ENCODE measurements at places on chromosomes 1 and 21.

DNA sequence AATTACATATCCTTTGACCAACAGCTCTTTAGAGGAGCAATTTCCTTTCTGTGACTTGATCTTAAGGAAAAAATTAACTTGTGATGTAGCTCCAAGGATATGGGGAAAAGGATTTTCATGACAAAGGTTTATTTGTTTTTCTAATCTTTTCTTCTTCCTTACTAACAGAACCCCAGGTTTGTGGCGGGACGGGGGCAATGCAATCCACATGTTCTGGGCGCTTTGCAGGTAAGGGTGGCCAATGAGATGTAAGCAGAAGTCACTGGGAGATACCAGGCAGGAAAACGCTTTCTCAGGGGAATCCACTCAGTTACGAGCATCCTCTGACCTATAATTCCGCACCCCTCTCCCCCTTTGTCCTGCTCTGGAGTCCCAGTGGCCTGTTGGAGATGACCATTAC is 122.0 kb downstream of the MRPS6 start:
- no peak for ATAC-seq

DNA sequence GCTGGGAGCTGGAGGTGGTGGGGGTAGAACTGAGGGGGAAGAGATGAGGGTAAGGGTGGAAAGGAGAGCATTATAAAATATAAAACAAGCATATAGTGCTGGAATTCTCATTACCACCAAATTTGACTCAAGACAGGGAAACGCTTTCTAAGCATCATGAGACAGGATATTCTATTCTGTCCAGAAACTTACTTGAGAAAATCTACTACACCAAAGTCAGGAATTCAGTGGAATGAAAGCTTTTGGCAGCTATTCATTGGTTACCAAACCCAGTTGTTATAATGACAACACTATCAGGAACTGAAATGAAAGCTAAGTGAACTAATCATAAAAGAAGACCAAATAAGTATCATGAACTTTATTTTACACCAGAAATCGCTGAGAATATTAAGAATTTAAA is 14.5 kb downstream of the AIDA start:
- ATAC-seq: no peak

DNA sequence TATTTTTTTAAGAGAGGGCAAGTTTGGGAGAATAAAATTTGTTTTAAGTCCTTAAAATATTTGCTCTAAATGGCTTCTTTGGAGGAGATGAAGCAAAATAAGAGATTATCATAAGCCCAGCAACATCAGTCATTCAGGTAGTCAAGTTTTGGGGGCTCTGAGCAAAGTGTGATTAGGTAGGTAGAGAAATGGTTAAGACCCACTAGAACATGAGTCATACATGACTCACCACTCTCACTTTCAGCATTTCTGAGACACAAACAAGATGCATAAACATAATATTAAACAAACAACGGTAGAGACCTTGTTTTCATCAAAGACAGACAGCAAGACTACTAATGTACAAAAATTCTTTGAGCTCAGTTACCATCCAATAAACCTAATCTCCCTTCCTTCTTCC is 272.2 kb downstream of the LMO4 start:
- no peak for ATAC-seq

GRCh38 chr1:44112486-44112885 is 6.1 kb upstream of the KLF17 start:
- ATAC-seq: no peak

GRCh38 chr1:172404121-172404520 is 16.4 kb upstream of the C1orf105 start:
- ATAC-seq: no peak

GRCh38 chr1:8714173-8714572 is 103.3 kb downstream of the RERE start:
- ATAC-seq: no peak

GRCh38 chr1:78676347-78676982 is 26.8 kb downstream of the IFI44 start:
- no peak for ATAC-seq

DNA sequence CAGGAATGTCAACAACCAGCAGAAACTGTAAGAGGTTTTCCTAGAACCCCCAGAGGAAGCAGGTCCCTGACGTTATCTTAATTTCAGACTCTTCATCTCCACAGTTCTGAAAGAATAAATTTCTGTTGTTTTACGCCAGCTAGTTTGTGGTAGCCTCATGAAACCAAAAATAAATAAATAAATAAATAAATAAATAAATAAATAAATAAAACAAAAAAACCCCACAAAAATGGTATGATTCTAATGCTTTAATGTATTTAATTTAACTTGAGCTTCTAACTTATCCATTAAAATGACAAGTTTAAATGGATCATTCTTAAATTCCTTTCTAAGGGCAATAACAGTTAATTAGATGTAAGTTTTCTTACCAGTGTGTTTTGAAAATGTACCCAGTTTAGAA is 293.8 kb upstream of the ADAMTS5 start:
- no peak for ATAC-seq

DNA sequence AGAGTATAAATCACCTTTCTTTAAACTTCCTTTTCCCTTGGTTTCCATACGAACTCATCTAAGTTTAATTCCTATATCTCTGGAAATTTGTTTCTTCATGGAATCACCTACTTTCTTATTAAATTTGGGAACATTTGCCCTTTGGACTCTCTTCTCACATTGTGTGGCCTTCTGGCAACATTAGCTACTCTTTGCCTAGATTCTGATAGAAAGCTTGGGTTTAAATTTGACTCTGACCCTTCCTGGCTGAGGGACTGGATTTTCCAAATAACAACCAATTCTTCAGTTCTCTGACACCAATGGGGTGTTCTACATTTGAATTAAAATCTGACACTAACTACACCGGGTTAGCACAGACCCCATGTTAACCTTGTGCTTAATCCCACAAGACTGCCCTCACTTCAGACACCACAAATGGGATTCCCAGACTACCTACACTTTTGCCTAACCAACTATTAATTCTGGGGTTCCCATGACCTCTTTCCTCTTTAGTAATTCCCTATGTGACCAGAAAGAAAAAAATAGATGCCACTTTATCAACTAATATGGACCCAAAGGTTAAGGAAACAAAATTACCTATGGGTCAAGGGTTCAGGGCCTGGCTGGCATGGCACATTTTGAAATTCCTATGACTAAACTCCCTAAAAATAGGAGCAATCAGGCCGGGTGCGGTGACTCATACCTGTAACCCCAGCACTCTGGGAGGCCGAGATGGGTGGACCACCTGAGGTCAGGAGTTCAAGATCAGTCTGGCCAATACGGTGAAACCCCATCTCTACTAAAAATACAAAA is 9.7 kb upstream of the THEM4 start:
- no peak for ATAC-seq

DNA sequence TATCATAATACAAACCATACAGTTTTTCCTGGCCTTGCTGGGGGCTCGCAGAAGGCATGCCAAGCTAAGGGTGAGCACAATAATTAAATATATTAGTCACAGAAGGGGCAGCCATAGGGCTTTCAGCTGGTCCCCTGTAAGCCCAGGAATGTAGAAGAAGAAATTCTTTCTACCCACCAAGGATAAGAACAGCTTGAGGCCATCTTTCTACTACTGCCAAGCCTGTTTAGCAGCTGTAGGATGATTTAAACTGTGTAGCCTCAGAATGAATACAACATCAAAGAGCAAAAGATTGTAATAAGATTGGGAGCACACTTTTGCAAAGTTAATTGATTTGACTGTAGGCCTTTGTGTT is 171.5 kb downstream of the LRRC7 start:
- no peak for ATAC-seq

- ATAC-seq: no peak
Measured at GRCh38 chr1:154851392-154852177, 18.5 kb downstream of the KCNN3 start.

DNA sequence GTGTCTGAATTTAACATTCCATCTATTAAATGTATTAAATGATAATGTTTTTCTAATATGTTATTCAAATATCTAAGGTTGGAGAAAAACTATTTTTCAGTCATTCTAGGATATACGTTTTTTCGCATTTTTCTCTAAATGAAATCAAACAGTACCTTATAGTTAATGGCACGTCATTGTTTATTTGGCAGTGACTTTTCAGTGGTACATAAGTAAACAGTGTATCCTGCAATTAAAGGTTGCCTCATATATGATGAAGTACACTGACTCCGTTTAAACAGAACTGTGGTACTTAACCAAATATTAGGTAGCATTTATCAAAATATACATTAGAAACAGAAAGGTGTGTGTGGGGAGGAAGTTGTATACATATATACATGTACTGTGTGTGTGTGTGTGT is 79.2 kb downstream of the EPS15 start:
- ATAC-seq: no peak

- peak; percentile 68 for ATAC-seq
Measured at GRCh38 chr1:244778344-244778743, 57.1 kb upstream of the COX20 start.

GRCh38 chr1:218322762-218323161 is 22.4 kb upstream of the TGFB2 start:
- no peak for ATAC-seq

DNA sequence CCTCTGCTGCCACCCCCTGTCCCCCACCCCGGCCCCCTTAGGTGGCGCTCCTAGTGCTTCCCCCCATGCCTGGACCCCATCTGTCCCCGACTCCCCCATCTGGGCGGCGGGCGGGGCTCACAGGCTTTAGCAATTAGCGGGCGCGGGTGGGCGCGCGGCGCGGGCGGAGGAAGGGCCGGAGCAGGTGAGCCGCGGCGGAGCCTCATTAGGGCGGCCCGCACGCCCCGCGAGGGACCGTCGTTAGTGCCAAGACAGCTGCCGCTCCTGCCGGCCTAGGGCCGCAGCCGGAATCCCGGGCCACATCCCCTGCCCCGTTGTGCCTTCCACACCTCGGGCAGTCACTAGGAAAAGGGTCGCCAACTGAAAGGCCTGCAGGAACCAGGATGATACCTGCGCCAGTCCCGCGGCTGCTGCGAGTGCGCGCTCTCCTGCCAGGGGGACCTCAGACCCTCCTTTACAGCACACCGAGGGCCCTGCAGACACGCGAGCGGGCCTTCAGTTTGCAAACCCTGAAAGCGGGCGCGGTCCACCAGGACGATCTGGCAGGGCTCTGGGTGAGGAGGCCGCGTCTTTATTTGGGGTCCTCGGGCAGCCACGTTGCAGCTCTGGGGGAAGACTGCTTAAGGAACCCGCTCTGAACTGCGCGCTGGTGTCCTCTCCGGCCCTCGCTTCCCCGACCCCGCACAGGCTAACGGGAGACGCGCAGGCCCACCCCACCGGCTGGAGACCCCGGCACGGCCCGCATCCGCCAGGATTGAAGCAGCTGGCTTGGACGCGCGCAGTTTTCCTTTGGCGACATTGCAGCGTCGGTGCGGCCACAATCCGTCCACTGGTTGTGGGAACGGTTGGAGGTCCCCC is 7.6 kb downstream of the OLIG2 start:
- no peak for ATAC-seq

DNA sequence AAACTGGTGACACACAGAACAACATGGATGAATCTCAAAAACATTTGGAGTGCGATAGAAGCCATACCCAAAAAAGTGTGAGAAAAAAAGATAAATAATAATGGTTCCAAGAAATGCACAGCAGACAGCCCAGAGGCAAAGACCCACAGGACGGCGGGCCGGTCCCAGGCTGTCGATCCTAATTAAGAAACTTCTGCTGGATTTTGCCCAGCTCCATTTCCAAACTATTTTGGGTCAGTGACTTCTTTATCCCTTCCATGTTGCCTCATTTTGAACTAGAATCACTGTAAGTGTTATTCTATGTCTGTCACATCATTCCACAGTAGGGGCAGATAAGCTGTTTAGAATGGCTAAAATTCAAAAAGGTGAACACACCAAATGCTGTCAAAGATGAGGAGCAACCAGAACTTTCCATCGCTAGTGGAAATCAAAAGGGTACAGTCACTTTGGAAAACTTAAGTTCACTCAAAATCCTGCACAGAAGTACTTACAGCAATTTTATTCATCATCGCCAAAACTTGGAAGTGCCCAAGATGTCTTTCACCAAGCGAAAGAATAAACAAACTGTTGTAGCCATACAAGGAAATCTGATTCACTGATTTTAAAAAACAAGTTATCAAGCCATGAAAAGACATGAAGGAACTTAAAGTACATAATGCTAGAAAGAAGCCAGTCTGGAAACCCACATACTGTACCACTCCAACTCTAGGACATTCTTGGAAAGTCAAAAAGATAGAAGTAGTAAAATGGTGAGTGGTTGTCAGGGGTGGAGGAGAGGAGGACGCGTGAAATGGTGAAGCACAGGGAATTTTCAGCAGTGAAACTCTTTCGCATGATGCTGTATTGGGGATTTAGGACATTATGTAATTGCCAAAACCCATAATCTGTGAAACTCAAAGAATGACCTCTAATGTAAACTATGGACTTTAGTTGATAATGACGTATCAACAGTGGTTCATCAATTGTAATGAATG is 7.5 kb downstream of the NBPF1 start:
- no peak for ATAC-seq

DNA sequence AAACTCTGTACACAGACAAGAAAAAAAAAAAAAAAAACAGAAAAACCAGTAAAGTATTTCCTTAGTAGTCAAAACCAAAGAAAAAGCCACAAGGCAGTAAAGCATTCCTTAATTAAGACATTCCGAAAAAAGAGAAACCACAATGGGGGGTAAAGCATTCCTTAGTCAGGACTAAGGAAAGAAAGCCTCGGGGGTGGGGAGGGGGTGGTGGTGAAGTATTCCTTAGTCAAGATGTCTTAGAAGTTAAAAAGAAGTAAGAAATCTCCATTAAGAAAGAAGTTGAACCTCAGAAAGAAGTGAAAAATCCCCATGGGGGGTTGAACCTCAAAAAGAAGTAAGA is 28.2 kb upstream of the FMO1 start:
- ATAC-seq: no peak

DNA sequence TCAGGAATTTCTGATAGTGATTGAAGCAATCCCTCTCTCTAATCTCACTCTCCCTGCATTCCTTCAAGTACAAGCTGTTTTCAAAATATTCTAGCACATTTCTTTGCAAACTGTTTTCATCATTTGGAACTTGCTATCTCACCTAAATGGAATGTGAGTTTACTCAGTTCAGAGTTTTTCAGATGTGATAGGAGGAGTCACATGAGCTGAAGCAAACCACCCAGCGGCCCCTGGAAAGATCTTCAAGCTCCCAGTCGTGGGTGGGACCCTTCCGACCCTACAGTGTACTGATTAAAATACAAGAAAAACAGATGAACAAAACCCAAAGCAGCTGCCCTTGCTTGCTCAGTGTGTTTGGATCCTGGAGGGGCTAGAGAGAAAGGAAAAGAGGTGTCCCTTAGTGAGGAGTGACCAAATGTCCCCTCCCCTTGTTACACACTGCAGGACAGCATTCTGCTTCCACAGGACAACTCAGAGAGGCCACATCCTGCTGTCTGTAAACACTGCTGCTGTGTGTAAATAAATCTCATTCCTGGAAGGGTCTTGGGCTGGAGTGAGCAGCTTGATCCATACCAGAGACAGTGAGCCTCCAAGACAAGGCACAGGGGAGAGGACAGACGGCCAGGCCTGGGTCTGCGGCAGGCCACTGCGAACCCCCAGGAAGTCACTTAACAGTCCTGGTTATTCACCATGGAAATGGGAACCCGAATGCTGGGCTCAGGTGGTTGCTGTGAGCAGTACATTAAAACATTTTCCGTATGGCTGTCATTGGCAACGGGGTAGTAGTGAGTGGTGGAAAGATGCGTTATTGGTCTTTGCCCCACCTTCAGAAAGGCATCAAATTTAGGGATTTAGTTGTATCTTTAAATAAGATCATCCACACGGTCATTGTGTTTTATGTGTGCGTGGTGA is 229.2 kb downstream of the RHOU start:
- ATAC-seq: no peak

GRCh38 chr1:205229399-205229871 is 1.7 kb downstream of the TMCC2 start:
- ATAC-seq: peak; percentile 58
